ENCODE measurements at places on chromosomes 6 and 20. TPM values are rescaled to one million over a fixed set of nuclear protein-coding genes. Genes with fewer than 3 reads are reported as not detected.
A peak's percentile ranks its signal among the peaks of the same experiment; 100 is the strongest.

Gene CST5
- not detected for total RNA-seq

Gene IP6K3
- not detected for total RNA-seq

Gene MAFB
- total RNA-seq, result 0.22 TPM

Gene KIFC1
- 84.7 TPM for total RNA-seq

Gene OR2H1
- not detected for total RNA-seq

Gene MCM3
- total RNA-seq, result 191 TPM

Gene JPH2
- 0.17 TPM for total RNA-seq

Gene CGA
- total RNA-seq, result not detected

Gene HSPA1B
- 214 TPM for total RNA-seq

DNA sequence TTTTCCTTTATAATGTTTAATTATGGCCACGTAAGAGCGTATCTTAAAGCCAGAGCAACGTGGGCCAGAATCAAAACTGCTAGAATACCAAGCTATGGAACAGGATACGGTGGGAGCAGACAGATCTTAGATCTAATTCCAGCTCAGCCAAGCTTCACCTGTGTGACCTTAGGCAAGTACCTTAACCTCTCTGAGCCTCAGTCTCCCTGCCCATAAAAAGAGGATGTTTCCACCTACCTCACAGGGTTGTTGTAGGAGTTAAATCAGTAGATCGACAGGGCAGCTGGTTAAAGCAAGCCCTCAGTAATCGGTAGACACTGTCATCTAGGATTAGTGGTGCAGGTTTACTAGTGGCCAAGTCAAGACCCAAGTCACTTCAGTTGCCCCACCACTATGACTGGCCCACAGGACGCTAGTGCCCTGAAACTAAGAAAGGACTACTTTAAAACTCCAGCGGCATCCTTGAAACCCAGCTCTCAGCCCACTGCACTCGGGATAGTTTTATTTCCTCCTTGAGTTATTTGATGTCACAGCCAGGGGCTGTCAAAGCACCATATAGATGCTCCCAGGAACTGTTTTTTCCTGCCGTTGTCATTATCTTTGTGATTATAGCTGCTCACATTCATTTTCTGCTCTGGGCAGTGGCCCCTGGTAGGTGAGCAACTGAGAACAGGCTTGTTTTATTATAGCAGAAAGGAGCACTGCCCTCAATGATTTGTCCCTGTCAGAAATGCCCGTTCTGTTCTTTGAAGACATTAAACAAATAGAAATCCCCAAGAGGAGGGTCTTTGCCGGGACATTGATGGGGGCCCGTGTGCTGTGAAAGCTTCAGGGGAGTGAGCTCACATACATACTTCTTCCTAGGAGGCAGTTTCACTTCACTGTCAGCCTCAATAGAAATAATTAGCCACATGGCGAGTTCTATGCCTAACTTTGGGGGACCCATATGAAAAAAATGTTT is 63.1 kb downstream of the ISM1 start:
- DNase-seq, result no peak

DNA sequence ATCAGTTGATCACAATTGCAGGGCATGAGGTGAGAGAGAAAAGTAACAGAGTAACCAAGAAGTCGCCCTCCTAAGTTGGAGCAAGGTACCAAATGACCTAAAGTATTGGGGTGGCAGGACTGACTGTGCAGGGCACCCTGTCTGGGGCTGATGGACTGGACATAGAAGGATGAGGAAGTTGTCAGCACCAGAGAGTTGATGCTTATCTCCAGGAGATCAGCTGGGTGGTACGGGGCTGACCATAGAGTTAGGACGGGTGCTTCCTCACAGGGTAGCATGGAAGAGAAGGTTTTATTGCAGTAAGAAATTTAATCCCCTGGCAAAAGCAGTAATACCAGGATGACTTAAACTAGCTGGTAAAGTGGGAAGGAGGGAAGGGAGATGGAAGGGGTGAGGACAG is 66.7 kb downstream of the TMEM170B start:
- DNase-seq, result no peak

DNA sequence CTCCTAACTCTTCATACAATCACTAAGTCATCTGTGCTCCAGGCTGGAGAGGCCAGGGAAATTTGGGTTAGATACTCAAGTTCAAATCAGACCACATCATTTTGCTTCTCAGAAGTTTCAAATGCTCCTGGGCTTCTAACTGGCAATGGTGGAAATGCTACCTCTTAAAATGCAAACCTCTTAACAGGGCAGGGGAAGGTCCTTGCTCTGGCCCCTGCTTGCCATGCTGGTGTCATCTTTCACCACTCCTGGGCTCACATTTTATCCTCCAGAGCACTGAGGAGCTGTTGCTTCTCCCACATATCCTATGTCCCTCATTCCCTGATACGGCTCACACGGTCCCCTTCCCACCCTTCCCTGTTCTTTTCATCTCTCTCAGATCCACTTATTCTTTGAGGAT is 41.8 kb upstream of the NT5E start:
- no peak for DNase-seq

DNA sequence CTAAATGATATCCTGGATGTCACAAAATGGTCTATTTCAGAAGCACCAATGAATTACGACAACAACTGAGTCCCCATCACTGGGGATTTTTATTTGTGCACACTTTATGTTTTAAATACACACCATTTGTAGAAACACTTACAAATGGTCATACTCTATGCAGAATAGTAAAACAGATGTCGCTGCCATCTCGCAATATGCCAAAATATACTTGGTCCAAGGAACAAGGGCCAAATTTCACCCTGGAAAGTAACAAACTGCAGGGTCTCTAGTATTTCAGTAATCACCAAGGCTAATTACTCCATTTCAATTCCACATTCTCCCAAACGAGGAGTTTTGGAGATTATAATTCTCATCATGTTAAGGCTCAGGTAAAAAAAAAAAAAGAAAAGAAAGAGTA is 215.2 kb downstream of the LMBRD1 start:
- DNase-seq, result no peak

GRCh38 chr20:10629946-10630650 is 43.7 kb downstream of the JAG1 start:
- no peak for DNase-seq

DNA sequence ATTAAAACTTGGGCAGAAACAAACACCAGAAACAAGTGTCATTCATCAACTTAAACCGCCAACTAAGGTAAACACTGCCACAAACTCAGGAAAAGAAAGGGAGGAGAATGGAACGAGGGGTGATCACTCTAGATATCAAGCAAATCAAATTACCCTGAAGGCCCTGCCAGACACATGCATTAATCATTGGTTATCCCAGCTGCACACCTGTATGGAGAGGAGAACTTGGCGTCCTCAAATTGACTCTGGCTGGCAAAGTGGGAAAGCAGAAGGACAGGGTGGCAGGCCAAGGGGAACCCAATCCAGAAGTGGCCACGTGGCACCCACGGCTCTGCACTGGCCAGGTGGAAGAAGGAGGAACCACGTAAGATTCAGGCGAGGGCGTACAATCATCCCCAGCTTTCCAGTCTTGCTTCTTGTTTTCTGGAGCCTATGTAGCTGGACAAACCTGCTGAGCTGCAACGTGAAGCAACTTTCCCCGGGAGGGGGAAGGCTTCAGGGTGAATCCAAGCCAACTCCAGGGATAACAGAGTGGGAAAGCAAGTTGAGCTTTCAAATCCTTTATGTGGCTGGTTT is 156.2 kb upstream of the JARID2 start:
- DNase-seq, result no peak

GRCh38 chr6:87793315-87793714 is 91.3 kb upstream of the AKIRIN2 start:
- DNase-seq, result no peak

- DNase-seq, result no peak
These were observed 248.8 kb downstream of the SAMD5 start for GRCh38 chr6:147757291-147757690.

DNA sequence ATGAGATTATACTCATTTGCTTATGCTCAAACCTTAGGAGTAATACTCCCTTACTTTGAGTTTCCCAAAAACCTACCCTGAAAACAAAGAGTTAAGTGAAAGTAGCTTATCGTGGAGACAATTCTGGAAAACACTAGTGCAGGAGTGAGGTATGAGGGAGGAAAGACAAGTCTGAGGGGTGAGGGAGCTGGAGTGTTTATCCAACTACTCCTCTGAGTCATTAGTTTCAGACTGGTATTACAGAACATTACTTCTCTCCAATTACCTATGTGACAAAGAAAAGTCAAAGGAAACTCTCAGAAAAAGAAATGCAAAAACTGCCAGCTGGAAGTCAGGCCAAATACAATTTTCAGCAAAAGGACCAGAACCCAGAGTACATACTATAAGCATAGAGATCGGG is 171.1 kb upstream of the SPTLC3 start:
- no peak for DNase-seq

- no peak for DNase-seq
These were observed 1.2 kb downstream of the TAB2 start for GRCh38 chr6:149318581-149319286.

GRCh38 chr20:53939572-53940359 is 130.6 kb downstream of the BCAS1 start:
- DNase-seq, result peak; percentile 88

DNA sequence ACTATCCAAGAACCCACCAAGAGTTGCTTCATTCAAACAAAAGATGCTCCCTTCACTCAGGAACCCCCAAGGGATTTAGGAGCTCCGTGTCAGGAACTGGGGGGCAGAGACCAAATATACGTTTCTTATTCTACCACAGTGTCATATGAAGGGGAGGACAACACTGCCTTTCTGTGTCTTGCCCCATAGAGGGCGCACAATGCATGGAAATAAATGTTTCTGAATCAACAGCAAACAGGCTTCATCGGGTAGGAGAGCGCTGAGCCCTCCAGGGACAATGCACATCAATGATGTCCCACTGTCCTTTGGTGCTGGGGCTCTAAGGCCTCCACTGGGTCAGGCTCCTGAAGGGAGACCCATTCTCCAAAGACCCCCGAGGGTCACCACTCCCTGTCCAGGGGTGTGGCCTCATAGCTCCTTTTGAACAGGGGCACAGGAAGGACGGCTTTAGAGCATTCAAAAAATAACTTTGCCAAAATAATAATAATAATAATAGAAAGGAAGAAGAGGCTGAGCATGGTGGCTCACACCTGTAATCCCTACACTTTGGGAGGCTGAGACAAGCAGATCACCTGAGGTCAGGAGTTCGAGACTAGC is 31.1 kb downstream of the PLG start:
- peak; percentile 28 for DNase-seq

DNA sequence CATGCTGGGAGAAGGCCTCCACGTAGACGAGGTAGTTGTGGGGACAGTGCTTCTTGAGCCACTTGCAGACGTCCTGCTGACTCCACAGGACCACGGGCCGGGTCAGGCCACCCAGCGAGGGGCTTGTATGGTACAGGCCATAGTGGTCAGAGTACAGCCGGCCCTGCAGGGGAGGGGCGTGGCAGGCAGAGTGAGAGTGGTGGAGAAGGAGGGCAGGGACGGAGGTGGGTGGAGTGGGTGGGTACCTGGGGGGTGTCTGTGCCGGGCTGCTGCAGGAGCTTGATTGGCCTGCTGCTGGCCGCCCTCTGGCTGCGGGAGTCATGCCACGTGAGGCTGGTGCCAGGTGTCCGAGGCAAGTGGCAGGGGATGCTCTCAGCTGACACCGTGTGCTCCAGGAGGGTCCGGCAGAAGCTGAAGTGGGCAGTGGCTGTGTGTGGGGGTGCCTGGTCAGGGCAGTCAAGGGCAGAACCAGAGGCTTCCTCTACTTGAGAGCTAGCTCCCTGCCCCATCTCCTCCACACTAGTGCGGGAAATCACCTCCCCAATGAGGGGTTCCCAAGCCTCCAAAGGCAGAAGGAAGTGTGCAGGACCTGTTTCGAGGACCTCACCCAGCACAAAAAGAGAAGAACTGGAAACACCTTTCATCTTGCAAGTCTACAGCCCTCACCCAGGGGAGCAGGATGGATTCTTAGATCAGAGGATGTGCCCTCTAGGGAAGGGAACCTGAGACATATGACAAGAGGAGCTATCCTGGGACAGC is 2.3 kb downstream of the SAMD10 start:
- DNase-seq, result no peak

DNA sequence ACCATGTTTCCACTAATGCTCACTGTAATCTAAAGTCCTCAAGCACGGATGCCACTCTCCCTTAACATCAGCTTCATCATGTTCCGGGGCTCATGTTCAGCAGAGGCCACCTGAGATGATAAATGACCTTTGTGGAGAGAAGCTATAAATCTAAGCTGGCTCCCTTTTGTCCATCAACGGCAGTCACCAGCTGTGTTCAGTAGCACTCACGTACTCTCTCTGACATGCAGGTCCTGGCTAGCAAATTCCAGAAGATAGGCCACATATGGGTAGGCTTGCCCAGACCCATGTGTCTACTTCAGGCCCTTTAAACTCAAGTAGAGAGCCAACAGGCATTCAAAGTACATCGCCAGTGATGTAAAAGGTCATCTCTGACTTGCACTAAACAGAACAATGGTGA is 38.6 kb downstream of the MYLK4 start:
- DNase-seq, result no peak

DNA sequence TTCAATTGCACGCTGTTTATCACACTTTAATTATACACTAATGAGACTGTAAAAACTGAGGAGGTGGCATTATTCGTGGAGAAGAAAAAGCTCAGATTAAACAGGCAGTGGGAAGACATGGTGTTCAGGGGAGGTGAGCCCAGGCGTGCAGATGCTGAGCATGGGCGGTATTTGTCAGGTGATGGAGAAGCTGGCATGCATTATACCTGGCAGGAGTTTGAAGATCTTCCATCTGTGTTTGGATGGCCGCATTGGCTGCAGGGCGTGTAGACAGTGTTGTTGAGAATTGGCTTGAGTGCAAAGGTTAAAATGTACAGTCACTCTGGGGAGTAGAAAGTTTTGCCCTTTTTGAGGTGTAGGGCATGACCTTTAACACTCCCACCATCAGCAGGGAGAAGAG is 213.8 kb downstream of the ERMARD start:
- DNase-seq, result no peak

DNA sequence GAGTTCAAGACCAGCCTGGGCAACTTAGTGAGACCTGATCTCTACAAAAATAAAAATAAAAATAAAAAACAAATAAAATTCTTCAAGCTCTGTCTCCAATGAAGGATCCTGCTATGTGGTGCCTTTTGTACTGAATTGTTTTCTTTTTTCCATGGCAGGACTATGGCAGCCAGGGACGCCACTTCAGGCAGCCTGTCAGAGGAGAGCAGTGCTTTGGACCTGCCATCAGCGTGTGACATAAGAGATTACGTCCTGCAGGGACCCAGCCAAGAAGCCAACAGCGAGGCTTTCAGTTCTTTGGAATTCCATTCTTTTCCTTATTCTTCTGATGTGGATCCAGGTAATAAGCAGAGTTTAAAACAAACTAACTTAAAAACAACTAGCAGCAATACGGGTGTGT is 22.5 kb downstream of the SHLD1 start:
- DNase-seq, result no peak

GRCh38 chr6:41439524-41440418 is 104.4 kb downstream of the NCR2 start:
- no peak for DNase-seq

Data from HCT116 (cell line).